ENCODE measurements at places on chromosomes 2 and 18. TPM values are rescaled to one million over a fixed set of nuclear protein-coding genes. Genes with fewer than 3 reads are reported as not detected.

DNA sequence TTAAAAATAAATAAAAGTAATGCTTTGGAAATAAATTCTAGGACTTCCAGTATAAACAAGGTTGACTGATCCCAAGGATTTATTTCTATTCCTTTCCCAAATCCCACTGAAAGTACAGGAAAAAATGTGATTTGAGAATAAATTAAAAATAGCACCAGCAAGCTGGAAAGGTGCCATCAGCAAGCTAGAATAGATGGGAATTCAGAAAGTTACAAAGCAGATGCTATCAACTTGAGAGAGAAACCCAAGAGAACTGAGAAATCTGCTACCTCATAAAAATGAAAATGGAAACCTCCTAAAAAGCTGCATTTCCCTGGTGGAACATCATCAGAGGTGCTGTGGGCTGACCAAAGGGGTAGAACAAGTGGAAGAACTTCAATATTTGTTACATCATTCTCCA is 148.6 kb upstream of the KCNJ3 start:
- DNase-seq: no peak

GRCh38 chr2:54523324-54523959 is 67.3 kb downstream of the SPTBN1 start:
- peak; percentile 44 for DNase-seq

GRCh38 chr18:70047931-70048603 is 100.4 kb upstream of the CD226 start:
- peak; percentile 73 for DNase-seq

DNA sequence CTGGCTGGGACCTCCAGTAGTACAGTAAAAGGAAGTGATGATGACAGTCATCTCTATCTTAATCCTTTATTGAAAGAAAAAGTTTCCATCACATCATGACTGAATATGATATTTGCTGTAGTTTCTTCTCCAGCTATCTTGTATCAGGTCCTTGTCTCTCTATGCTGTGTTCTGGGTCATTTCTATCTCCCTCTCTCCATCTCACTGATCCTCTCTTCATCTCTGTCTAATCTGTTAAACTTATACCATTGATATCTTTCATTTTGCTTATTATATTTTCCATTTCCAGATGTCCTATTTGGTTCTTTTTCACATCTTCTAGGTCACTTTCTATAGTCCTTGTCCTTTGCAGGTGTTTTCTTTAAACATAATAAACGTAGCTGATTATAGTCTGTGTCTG is 12.3 kb downstream of the CYS1 start:
- DNase-seq: no peak

- DNase-seq: no peak
Observed at GRCh38 chr18:56068701-56069100, 480.7 kb upstream of the TCF4 start.

GRCh38 chr2:233267516-233268245 is 16.2 kb downstream of the ATG16L1 start:
- DNase-seq: no peak

DNA sequence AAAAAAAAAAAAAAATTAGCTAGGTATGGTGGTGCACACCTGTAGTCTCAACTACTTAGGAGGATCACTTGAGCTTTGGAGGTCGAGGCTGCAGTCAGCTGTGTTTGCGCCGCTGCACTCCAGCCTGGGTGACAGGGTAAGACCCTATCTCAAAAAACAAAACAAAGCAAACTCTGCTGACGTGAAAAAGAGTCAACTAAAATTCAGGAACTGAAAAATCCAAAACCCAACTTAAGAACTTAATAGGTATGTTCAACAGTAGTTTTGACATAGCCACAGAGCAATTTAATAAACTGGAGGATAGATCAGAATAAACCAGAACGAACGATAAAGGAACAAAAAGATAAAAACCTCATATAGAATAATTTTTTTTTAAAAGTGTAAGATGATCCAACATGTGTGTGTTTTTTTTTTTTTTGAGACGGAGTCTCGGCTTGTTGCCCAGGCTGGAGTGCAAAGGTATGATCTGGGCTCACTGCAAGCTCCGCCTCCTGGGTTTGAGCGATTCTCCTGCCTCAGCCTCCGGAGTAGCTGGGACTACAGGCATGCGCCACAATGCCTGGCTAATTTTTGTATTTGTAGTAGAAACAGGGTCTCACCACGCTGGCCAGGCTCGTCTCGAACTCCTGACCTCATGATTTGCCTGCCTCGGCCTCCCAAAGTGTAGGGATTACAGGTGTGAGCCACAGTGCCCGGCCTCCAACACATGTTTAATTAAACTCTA is 4.3 kb upstream of the ZNF236 start:
- DNase-seq: no peak

DNA sequence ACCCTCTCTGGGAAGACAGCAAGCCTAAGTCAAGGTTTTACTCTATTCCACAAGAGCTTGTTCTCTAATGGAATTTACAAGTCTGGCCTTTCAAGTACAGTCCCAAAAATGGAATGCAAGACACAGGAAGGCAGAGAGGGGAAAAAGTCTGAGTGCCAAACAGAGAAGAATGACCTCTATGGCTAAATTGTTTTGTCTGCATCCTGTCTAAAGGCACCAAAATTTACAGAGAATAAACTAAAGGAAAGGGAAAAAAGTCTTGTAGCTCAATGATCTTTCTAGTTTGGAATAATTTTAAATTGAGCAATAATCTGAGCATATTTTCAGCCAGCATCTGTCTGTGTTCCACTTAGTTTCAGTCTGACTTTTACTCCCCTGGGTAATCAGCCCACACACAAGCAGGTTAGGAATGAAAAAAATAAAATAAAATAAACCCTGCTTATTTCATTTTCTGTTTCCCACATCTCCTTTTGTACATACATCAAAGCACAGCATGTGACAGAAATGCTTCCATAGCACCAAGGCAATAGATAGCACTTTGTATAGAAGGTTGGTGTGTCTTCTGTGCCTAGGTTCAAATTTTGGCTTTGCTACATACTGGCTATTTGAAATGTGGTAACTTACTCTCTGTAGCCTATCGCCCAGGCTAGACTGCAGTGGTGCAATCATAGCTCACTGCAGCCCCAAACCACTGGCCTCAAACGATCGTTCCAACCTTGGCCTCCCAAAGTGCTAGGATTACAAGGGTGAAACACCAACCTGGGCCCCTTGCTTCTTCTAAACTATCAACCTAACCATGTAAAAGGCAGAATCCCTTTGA is 105.1 kb downstream of the SLC8A1 start:
- peak; percentile 33 for DNase-seq

DNA sequence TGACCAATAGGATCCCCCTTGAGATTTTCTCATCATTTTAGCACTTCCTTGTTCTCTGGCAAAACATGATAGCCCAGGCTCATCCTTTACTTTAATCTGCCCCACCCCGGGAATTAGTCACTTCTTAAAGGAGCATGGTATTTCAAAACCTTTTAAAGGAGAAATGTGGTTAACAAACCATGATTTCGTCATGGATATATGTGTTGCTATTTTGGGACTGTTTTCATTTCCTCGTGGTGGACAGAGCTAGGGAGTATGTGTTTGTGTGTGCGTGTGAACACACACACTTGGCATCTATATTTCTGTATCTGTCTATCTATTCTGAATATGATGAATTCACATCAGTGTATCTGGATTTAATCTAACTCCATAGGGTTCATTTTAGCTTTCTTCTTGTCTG is 128.1 kb downstream of the BIRC6 start:
- peak; percentile 94 for DNase-seq

The FTCDNL1 gene
- total RNA-seq: 0.75 TPM

The CFC1 gene
- not detected for total RNA-seq

The SPHKAP gene
- total RNA-seq: not detected

The LCT gene
- total RNA-seq: not detected

The DNAH6 gene
- not detected for total RNA-seq

The UGT1A4 gene
- total RNA-seq: not detected

The GAREM1 gene
- 3.8 TPM for total RNA-seq
